ENCODE measurements at places on chromosomes 11 and 22. TPM values are rescaled to one million over a fixed set of nuclear protein-coding genes. Genes with fewer than 3 reads are reported as not detected.
A peak's percentile ranks its signal among the peaks of the same experiment; 100 is the strongest.

GRCh38 chr22:43543522-43544288, 131.9 kb downstream of the MPPED1 start:
- DNase-seq = no peak

DNA sequence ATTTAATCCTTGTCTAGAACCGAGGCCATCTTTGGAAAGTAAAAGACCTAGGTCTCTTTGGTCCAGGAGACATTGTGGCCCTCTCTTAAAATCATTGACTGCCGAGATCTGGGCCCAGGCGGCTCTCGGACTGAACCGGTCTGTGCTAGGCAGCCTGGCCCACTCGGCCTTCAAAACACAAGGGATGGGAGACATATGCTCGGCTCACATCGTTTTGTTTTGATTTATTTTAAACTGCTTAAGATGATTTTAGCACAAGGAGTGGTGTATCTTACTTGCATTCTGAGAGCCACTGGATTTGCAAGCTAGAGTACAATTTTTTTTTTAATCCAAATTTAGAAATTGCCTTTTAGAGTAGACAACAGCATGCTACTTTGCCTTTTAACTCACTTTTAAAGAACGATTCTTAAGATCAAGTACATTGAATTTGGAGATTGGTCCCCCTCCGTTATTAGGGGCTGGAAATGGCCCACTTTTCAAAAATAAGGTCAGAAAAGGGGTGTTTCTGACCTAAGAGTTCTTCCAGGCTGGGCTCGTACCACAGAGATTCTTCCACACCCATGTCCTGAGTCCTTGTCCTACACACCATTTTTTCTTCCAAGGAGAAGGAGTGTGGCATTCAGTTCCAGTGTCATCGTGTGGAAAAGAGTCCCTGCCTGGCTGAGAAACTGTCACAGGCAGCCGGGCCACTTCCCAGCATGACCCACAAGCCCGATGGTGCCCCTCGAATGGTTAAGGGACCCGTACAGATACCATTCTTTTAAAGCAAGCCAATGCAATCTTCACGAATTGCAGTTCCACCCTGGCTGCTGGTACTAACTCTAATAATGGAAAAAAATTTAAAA, 80.5 kb upstream of the WNT7B start:
- DNase-seq = peak; percentile 57

- DNase-seq = no peak
Measured at GRCh38 chr11:29184939-29185890, 831.6 kb downstream of the KCNA4 start.

GRCh38 chr22:40054486-40054885, 59.7 kb downstream of the FAM83F start:
- no peak for DNase-seq

DNA sequence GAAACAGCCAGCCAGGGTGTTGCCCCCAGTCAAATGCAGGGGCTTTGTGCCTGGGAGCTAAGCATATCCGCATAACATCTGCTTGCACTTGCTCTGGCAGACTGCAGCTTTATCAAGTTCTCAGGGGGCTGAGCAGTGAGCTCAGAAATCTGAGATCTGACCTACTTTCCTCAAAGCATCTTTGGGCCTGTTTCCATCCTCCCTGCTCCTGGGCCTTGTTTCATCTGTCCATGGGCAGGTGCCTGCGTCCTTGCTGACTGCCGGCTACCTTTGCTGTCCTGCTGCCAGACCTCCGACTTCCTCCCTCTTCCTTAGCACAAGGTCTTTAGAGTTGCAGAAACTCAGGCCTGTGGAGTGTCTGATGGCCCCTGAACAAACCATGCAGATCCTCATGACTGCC, 131.2 kb upstream of the B3GAT1 start:
- no peak for DNase-seq

GRCh38 chr11:8512547-8512946, 81.5 kb downstream of the STK33 start:
- no peak for DNase-seq

- DNase-seq = no peak
Measured at GRCh38 chr22:17471886-17472535, 91.3 kb upstream of the SLC25A18 start.

DNA sequence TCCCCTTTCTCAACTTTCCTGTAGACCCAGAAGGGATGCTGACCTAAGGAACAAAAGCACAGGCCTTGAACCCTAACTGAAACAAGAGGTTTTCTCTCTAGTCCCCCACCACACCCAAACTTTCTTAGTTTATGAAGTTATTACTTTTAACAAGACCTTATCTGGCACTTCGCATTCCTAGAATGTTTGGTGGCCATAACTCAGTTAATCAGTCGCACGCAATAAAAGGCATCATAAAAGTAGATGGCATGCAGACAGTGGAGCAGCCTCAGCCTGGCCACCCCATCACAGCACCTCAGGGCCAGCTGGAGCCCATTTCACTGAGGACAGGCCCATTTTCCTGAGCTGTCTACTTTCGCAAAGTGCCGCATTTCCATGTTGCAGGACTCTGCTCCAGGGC, 301.9 kb downstream of the OPCML start:
- DNase-seq = no peak

DNA sequence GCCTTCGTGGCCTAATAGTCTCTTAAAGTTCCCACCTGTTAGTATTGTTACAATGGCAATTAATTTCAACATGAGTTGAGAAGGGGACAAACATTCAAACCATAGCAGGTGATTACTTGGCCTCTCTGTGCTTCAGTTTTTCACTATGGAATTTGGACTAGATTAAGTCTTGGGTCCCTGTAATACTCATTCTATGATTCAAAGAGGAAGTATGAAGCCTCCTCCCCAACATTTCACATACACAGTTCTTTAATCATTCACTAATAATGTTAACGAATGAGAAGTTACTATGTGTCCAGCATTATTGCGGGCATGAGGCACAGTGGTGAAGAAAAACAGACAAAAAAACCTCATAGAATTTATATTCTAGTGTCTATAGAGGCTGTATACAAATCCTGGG, 19.9 kb upstream of the USP47 start:
- DNase-seq = no peak

- no peak for DNase-seq
Measured at GRCh38 chr22:42884616-42885375, 27.7 kb upstream of the ARFGAP3 start.

NCR3LG1 gene
- 0.21 TPM for total RNA-seq

GRCh38 chr11:120065176-120065575, 72.7 kb downstream of the TRIM29 start:
- DNase-seq = peak; percentile 7

DNA sequence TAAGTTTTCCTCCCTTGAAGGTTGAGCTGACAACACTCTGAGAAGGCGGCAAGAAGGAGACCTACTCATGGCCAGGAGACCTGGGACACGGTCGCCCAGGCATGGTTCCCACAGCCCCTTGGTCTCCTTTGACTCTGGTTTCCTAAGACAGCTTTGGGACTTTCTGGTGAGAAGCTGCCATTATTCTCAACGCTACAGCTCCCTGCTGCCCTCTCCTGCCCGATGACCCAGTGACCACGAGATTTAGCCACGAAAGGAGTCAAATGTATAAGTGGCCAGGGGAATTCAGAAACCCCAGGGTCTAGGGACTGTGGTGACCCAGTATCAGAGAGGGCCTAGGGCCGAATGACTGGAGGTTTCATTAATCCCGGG, 699 bp upstream of the SDF2L1 start:
- no peak for DNase-seq

- no peak for DNase-seq
Measured at GRCh38 chr22:40472051-40472450, 101.7 kb downstream of the SGSM3 start.

CABP2 gene
- total RNA-seq = not detected

DNA sequence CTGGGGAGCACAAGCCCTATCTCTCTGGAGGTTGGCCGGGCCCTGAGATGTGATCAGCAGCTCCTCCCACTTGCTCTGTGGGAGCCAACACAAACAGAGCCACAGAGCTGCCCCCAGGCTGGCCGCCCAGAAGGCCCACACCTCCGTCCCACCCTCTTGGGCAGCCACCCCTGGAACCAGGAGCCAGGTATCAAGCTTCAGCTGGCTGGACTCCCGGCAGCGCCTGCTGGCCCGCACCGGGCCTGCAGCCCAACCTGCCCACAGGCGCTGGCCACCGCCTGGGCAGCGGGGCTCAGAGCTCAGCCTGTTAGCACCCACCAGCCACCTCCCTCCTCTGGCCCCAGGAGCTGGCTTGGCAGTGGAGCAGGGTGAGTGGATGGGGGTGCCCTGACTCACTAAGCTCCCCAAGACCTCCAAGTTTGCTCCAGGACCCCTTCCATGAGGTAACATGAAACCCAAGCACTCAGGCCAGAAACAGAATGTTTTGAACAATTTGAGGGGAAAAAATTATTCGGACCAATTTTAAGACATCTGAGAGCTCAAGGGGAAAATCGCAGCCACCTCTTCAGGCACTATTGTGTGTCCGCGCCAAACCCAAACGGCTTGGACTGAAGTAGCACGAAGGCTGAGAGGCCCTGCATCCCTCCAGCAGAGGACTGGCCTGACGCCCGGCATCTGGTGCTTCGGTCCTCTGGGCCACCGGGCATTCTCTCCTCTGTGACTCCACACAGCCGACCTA, 450.8 kb downstream of the SOX6 start:
- DNase-seq = no peak

NXPE4 gene
- not detected for total RNA-seq

DLG2 gene
- total RNA-seq = 0.43 TPM

- DNase-seq = no peak
Measured at GRCh38 chr11:414318-414857, 411 bp downstream of the SIGIRR start.

HEPHL1 gene
- not detected for total RNA-seq

GSTT2 gene
- total RNA-seq = not detected

DNA sequence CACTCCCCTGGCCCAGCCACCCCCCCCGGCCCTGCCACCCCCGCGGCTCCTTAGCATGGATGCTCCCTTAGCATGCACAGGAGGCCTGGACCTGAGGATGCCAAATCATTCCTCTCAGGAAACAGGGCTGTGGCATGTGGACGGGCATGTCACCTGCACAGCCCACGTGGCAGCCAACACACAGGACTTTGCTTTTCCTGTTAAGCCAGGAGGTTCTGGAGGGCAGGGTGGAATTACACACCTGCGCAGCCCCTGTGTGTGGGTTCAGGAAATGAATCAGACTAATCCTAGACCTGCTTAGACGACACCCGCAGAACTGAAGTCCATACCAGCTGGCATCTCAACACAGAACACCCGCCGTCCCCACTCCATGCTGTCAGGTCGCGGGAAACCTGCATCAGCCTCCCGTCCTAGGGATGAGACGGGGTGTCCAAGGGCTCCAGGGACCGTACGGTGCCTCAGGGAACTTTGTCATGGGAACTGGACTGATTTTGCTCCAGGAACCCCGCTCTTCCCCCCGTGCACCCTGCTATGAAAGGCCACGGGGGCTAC, 10.2 kb downstream of the CERK start:
- no peak for DNase-seq

Data from ascending aorta (tissue), 2 donors.